T-helper 2 cell treated with Interferon-gamma antibody and Interleukin-4, amounts not matched to agents 5 μg/mL and 100 μg/mL, for 36 hours (primary cell): ENCODE measurements at places on chromosomes 4 and X.

DNA sequence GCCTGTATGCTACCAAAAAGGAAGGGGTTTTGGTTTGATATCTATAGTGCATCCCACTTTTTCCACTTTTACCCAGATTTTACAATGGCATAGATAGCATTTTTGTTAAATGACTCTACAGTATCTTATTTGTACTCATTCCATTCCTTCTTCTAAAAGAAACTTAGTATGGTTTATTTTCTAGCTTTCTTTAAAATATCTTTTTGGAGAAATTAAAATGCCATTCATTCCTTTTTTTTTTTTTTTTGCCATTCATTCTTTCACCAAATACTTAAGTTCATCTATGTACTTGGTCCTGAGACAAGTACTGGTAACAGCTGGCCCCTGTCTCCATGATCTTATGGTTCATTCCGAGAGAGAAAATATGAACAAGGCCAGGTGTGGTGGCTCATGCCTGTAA lies 49.1 kb downstream of the MID1 start:
- H3K4me1 ChIP-seq, result no peaks in the 10 kb centered on the region
- no peak overlapping the region for H3K27ac ChIP-seq
- no peak for DNase-seq
- no peaks in the 10 kb centered on the region for H3K36me3 ChIP-seq

DNA sequence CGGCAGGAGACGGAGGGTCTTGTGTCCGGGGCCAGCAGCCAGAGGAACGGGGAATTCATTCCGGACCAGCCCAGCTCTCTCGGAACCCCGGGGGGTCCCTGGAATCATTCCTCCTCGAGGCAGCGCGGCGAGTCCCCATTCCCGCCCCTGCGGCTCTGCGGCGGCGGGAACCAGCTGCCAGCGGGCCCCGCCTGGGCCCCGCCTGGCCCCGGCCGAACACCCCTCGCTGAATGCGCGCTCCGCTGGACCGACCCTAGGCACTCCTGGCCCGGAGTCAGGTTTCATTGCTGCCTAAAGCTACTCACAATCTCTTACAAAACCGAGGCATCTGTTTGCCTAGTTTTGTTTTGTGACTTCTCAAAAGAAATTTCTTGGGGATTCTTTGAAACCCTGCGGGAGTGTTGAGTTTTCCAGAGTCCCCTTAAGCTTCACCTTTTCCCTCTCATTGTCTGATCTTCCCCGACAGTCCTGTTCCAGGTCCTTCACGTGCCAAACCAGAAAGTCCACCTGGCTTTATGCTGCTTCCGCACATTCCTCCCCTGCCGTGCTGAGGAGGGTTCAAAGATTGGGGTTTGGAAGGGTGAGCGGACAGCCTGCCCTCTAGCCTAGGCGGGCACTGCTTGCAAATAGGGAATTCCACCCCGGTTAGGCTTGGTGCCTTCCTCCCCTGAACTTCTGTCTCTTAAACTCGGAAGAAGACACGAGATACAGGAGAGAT lies 789 bp downstream of the ARHGAP10 start:
- peak overlapping the region; percentile 93 for H3K27ac ChIP-seq
- H3K4me3 ChIP-seq, result peak overlapping the region; percentile 98
- peak; percentile 12 for DNase-seq
- peaks cover 15% of the 10 kb centered on the region for H3K27me3 ChIP-seq

DNA sequence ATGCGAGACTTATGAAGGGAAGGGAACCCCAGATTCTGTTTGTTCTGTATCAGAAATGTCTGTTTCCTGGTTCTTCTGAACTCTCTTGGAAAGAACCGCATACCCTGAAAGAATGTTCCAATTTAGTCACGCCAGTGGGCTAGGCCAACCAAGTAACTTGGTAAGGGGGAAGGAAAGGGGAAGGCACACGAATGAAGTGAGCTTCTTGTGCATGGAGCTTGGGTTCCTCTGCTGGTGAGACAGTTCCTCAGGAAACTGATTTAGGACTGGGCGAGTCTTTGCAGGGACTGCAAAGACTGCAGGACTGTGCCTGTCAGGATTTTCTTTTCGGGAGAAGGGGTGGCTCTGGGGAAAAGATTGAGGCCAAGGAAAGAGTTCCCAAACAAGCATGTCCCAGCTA lies 35.6 kb downstream of the FRMPD3 start:
- no peaks in the 10 kb centered on the region for H3K4me1 ChIP-seq
- H3K27ac ChIP-seq, result no peak overlapping the region
- DNase-seq, result no peak
- H3K4me3 ChIP-seq, result no peak overlapping the region

GRCh38 chrX:129846716-129847115 lies 3.0 kb upstream of the ZDHHC9 start:
- no peaks in the 10 kb centered on the region for H3K36me3 ChIP-seq
- no peak overlapping the region for H3K4me3 ChIP-seq
- peaks cover 11% of the 10 kb centered on the region for H3K4me1 ChIP-seq
- DNase-seq, result no peak

GRCh38 chr4:86452422-86452891 lies 92.6 kb upstream of the MAPK10 start:
- H3K36me3 ChIP-seq, result no peaks in the 10 kb centered on the region
- peaks cover 2% of the 10 kb centered on the region for H3K27me3 ChIP-seq

GRCh38 chrX:111361751-111362150 lies 50.2 kb downstream of the DCX start:
- H3K27ac ChIP-seq, result no peak overlapping the region
- no peak for DNase-seq
- H3K36me3 ChIP-seq, result no peaks in the 10 kb centered on the region
- H3K4me1 ChIP-seq, result no peaks in the 10 kb centered on the region

GRCh38 chrX:153582896-153583295 lies 16.0 kb downstream of the CCNQ start:
- H3K27me3 ChIP-seq, result peaks cover 3% of the 10 kb centered on the region
- peaks cover 19% of the 10 kb centered on the region for H3K4me1 ChIP-seq
- DNase-seq, result peak; percentile 58
- H3K27ac ChIP-seq, result no peak overlapping the region
- peak overlapping the region; percentile 56 for H3K4me3 ChIP-seq
- peaks cover 7% of the 10 kb centered on the region for H3K36me3 ChIP-seq

- H3K27me3 ChIP-seq, result no peaks in the 10 kb centered on the region
- no peaks in the 10 kb centered on the region for H3K4me1 ChIP-seq
- H3K4me3 ChIP-seq, result no peak overlapping the region
- H3K36me3 ChIP-seq, result no peaks in the 10 kb centered on the region
Measured at GRCh38 chrX:10725071-10725470, 104.7 kb upstream of the MID1 start.

DNA sequence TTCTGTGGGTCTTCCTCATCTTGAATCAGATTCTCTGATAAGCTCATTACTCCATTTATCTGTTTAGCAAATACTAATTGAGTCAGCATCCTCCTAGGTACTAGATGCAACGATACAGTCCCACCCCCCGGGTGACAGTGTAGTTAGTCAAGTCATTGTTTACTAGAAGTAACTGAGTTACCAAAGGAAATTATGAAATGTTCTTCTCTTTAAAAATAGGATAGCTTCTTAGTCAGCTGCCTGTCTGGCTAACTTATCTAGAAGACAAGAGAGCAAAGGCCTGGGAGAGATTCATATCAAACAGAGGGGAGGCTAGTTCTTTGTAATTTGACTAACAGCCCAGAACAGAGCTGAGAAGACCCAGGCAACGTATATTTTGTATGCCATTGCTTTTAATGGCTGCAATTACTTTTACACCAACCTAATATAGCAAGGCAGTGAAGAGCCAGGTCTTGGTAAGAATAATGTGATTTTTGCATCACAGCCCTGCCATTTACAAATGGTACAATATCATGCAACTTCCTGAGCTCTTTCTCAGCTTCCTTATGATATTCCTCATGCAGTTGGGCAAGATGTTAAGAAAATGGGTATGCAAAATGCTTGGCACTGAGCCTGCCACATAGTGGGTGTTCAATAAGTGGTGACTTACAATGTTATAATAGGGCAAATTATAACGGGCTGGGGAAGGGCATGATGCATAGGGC lies 149.9 kb downstream of the CHIC2 start:
- peaks cover 5% of the 10 kb centered on the region for H3K4me1 ChIP-seq
- no peak overlapping the region for H3K4me3 ChIP-seq
- no peak overlapping the region for H3K27ac ChIP-seq
- peaks cover 7% of the 10 kb centered on the region for H3K27me3 ChIP-seq

DNA sequence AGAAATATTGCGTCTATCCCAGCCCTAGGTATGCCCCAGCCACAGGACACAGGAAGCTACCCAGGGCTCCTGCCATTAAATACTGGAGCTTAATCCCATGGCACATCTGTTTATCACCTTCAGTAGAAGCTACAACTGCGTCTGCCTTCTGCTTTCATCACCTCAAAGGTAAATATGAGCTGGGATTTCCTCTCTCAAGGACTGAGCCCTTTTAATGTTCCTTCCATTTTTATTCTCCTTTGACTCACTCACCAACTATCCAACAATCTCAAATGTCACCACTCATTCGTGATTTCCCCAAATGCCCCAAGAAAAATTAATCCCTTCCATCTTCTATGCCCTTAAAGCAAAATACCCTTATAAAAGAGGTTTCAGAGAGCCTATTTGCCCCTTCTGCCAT lies 1.8 kb upstream of the MID1 start:
- no peak overlapping the region for H3K4me3 ChIP-seq
- H3K36me3 ChIP-seq, result no peaks in the 10 kb centered on the region
- peaks cover 39% of the 10 kb centered on the region for H3K27me3 ChIP-seq
- no peak for DNase-seq
- H3K4me1 ChIP-seq, result peaks cover 6% of the 10 kb centered on the region

DNA sequence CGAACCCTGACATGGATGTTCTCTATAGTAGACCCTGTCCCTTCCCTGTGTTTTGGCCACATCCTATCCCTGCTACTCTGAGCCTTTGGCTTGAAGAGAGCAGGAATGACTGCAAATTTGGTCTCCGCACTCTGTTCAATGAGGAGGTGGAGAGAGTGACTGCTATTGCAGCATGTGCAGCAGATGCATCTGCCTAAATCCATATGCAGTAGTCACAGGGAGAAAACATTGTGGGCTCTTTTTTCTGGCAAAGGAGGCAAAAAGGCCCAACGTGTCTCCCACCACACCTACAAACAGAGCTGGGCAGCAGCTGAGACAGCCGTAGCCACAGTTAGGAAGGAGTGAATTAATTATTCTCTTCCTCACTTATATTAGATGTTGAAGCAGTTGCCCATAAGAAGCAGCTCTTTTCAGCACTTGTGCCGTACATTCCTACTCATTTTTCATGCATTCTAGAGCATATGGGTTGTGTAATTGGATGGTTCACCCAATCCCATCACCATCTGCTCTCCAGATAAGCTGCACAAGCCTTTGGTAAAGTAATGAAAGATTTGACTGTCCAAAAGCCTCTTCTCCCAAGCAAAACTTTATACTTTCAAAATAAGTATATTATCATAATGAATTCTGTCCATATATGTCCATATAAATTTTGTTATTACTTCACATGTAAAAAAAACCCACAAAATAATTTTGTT lies 147.9 kb upstream of the FAM47A start:
- H3K36me3 ChIP-seq, result no peaks in the 10 kb centered on the region
- no peaks in the 10 kb centered on the region for H3K4me1 ChIP-seq
- no peaks in the 10 kb centered on the region for H3K27me3 ChIP-seq
- no peak overlapping the region for H3K27ac ChIP-seq
- no peak for DNase-seq
- no peak overlapping the region for H3K4me3 ChIP-seq

- no peak overlapping the region for H3K27ac ChIP-seq
- H3K4me1 ChIP-seq, result peaks cover 2% of the 10 kb centered on the region
- H3K36me3 ChIP-seq, result no peaks in the 10 kb centered on the region
- no peak for DNase-seq
- H3K4me3 ChIP-seq, result no peak overlapping the region
Measured at GRCh38 chrX:64202808-64203325, 2.6 kb downstream of the AMER1 start.

GRCh38 chr4:21628916-21629610 lies 319.5 kb downstream of the KCNIP4 start:
- no peak overlapping the region for H3K4me3 ChIP-seq
- no peaks in the 10 kb centered on the region for H3K4me1 ChIP-seq
- H3K27me3 ChIP-seq, result no peaks in the 10 kb centered on the region
- DNase-seq, result no peak

GRCh38 chrX:11159149-11159548 lies 48.0 kb downstream of the HCCS start:
- no peaks in the 10 kb centered on the region for H3K36me3 ChIP-seq
- DNase-seq, result no peak

GRCh38 chrX:15269618-15270521 lies at the start of gene ASB9:
Gene ASB9 (minus strand): TSS chrX:15270083. CDS start chrX:15269874, 209 bp downstream.
- H3K27ac ChIP-seq, result no peak within 1 kb of the TSS
- DNase-seq, result no peak
- H3K36me3 ChIP-seq, result no peaks in the 10 kb centered on the region

DNA sequence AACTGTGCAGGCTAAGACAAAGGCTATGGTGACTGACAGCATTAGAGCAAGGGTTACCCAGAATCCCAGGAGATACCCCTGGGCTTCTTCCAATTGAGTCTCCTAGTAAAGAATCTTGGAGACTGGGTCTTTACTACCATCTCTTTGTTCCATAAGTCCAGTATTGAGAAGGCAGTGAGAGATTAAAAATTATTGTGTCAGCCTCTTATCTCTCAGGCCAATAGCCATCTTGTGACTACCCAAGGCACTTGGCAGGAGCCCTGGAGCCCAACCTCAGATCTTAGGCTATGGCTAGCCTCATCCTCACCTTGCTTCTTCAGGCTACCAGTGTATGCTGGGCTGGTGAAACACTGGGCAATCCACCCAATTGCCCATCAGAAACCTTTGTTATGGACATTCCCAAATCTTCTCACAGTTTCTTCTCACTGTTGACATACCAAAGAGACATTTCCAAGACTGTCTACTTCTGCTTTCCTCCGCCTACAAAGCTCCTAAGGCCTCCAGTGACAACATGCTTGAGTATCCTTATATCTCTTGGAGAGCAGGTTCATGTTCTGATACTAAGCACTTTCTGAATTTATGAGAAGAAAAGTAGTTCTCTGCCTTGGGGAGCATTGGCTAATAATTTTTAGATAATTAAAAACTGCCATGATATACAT lies 76.3 kb upstream of the STIM2 start:
- no peaks in the 10 kb centered on the region for H3K27me3 ChIP-seq
- H3K4me3 ChIP-seq, result no peak overlapping the region
- DNase-seq, result no peak

DNA sequence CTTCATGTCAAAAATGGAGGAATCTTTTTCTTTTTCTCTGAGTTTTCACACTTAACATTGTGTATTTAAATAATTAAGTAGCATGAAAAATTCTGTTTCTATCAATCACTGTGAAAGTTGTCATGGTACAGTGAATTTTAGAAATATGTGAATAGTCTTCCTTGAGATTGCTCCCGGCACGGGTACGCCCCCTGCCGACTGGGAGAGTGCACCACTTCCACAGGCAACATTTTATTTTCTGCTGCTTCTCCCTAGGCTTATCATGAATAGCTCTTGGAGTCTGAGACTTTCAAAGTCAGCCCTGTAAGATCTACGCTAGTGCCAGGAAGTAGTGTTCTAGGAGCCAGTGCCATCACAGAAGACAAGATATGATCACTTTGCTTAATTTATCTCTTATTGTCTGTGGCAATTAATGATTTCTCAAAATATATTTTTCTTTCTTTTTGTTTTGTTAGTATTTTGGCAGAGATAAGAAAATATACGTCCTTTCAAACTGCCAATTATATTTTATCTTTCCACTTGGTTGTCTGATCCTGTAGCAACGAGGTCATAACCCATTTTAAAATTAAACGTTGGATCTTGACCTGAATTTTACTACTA lies 763.8 kb upstream of the AADAT start:
- H3K27me3 ChIP-seq, result no peaks in the 10 kb centered on the region
- H3K4me1 ChIP-seq, result no peaks in the 10 kb centered on the region
- no peak overlapping the region for H3K27ac ChIP-seq
- no peak overlapping the region for H3K4me3 ChIP-seq
